Fibroblast of skin of right quadriceps (primary cell): ENCODE measurements at places on chromosomes 12 and 14.

DNA sequence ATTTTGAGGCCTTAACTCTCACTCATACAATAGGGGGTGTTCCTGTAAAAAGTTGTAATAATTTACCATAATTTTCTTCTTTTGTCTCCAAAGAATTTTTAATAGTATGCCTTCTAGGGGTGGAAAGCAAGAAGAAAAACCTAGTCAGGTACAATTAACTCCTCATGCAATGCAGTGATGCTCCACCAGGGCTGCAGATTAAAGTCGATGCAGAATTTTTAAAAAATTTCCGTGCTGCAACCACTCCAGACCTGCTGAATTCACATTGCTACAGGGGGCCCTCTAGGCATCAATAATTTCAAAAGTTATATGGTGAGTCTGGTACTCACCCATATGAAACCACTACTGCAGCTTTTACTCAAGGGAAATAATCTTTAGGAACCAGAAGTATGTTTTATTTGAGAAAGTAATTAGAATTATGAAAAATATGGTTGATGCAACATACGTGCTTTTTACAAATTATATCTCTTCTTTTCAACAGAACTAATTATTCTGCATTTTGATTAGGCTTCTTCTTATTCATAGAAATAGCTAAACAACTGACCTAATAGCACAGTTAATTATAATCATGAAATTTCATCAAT is 353.2 kb downstream of the BCAT1 start:
- no peak for DNase-seq

DNA sequence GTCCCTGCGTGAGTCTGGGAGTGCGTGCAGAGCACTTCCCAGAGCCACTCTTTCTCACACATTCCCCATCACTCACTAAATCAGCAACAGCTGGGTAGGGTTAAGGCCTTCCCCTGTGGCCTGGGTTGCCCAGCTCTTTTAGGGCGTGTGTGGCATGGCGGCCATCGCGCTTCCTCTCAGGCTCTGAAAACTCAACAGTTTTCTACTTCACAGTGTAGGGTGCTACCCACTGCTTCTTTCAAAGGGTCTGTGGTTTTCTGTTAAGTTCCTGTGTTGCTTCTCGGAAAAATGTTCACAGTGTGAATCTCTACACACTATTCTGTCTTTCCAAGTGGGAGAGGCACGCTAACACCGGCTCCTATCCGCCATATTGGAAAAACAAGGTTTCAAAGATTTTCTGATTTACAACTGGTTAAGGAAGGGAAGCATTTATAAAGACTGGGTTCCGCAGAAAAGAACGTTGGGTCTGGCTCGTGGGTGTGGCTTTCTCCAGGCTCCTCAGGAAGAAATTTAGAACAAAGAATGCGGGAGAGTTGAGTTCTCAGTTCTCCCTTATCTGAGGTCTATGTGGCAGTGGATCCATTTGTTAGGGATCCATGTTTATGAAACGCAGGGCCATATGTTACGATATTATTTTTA is 34.9 kb upstream of the AEBP2 start:
- DNase-seq, result no peak

GRCh38 chr12:27064397-27065342 is 17.7 kb downstream of the C12orf71 start:
- DNase-seq, result peak; percentile 23

DNA sequence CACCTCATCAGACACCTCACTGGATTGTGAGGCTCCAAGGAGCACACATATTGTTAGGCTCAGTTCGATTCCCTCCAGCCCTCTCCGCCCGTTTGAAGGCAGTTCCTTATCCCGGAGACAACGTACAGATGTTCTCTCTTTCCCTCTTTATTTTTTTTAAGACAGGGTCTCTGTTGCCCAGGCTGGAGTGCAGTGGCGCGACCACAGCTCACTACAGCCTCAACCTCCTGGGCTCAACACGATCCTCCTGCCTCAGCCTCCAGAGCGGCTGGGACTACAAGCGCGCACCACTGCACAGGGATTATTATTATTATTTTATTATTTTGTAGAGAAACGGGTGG is 718 bp upstream of the TROAP start:
- DNase-seq, result no peak

DNA sequence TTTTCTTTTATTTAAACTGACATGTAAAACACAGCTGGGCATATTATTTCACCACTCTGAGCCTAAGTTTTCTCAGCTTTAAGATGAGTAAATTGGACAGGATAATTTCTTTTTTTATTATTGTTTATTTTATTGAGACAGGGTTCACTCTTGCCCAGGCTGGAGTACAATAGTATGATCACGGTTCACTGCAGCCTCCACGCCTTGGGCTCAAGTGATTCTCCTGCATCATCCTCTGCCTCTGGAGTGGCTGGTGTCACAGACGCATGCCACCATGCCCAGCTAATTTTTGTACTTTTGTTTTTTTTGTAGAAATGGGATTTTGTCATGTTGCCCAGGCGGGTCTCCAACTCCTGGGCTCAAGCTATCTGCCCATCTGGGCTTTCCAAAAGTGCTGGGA is 12.7 kb downstream of the BMAL2 start:
- no peak for DNase-seq

DNA sequence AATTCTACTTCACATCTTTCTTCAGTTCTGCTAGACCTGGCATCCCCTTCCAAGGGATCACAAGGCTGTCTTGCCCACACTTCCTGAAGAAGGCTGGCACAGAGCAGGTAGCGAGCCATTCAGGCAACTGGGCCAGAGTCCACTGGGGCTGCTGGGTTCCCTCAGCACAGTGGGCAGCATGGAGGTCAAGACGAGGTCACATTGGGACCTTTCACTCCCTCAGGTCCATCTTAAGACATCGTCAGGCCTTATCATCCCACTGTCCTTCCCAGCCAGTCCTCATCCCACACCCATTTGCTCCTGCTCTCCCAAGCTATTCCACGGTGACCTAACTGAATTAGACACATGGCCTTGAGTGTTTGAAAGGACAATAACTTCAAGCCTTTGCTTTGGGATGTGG is 143.1 kb upstream of the HIF1A start:
- no peak for DNase-seq

- DNase-seq, result no peak
Measured at GRCh38 chr12:41795910-41796309, 348.8 kb downstream of the GXYLT1 start.

DNA sequence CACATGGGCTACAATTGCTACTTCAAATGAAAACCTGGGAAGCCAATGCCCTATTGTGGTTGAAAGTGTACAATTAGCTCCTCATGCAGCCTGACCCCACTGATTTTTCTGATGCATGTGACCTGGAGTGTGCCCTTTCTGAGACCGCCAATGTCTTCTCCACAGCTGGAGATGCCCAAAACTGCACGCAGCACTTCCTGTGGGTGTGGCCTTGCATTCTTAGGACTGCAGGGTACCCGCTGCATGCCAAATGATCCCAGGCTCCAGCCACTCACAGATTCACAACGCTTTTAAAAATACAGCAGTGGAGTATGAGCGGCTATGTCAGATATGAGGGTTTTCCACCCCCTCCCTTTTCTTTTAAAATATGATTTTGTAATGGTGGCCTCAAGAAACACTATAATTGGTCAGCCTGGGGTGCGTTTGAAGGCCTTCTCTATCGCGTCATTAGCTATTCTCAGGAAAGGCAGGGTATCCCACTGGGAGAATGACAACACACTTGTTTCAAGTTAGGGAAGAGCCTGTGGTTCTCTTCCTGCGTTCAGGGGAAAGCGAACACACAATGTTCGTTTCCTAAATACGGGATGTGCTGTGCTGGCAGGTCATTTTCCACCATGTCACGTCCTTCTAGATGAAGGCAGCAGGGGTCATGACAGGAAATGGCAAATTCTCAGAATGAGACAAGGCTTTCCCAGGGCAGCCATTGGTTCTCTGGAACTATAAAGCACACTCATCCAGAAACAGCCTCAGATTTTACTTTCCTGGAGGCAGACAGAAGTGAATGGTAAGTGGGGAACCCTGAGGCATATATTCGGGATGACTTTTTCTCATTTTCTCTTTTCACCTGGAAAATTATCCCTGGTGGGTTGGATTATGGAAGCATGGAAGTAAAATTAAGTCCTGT is at the start of gene APOLD1:
Gene APOLD1 (plus strand): TSS at position 749 of the 904 bp plus-strand sequence. CDS start 33 bp downstream, at position 782.
- peak; percentile 20 for DNase-seq

GRCh38 chr14:60092526-60092920 is 800 bp downstream of the PCNX4 start:
- DNase-seq, result peak; percentile 47

DNA sequence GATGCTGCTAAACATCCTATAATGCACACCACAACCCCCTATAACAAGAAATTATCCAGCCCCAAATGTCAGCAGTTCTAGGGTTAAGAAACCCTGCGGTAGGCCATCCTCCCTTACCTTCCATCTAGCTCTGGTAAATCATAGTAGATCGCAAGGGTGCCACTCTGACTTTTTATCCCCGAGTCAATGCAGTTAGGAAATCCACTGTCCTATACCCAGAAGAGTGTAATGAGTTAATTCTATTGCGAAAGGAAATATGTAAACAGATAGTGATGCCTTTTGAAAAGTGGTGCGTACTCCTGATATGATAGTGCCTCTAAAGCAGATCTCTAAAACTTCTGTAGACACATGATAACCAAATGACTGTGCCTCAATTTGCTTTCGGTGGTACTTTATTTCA is 29.8 kb downstream of the SCFD1 start:
- DNase-seq, result no peak

- no peak for DNase-seq
Measured at GRCh38 chr12:43988838-43989560, 153.1 kb downstream of the TMEM117 start.

DNA sequence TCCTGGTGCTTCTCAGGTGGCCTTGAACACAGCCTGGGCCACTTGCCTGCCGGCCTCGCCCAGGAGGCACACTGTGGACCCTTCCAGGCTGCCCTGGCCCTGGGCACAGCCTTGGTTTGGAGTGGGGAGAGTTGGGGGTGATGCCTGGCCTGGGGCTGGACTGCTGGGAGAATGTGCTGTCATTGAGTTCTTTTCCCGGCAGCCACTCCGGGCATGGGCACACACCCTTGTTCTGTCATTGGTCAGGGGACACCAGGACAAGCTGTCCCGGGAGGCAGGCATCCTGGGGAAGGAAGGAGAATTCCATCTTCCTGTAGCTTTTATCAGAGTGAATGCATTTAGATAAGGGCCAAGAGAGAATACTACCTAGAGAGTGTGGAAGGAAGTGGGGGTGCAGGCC is 61.8 kb upstream of the RIN3 start:
- DNase-seq, result no peak

- DNase-seq, result no peak
Measured at GRCh38 chr12:30461026-30461615, 234.5 kb downstream of the IPO8 start.

- DNase-seq, result peak; percentile 30
Measured at GRCh38 chr12:27015730-27016076, 1.5 kb upstream of the TM7SF3 start.

- no peak for DNase-seq
Measured at GRCh38 chr12:2609020-2609419, 185.8 kb upstream of the FKBP4 start.

DNA sequence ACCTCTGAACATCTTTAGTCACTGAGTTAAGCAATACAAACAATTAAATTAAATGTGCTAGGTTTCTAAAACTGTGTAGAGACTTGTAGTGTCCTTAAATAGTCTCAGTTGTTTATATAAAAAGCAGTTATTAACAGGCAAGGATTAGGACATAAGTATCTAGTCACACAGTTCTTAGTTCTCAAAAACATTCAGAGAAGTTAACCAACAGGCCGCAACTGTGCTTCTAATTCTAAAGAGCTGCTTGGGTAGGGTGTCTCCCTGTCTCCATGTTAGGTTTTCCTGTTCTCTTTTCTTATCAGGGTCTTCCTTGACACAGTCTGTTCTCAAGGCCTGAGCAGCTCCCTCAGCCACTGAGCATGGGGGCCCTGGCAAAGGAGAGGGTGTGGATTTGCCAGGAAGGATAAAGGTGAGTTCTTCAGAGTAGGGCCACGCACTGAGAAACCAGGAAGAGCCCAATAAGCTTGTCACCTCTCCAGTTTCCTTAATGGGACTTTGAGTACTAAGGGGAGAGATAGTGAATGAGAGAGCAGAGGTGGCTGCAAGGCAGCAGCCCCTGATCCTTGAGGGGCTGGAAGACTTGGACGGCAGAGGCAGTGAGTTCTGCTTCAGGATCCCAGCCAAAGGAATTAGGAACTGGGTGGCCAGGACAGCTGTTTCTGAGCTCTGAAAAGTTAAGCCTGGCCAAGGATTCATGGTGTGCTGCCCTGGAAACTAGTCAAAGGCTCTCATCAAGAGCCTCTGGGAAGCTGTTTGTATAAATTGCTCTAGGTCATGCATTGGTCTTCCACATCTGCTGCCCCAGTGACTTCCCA is 177.3 kb downstream of the MYRFL start:
- no peak for DNase-seq

- DNase-seq, result no peak
Measured at GRCh38 chr12:27852117-27852516, 72.1 kb upstream of the MANSC4 start.

DNA sequence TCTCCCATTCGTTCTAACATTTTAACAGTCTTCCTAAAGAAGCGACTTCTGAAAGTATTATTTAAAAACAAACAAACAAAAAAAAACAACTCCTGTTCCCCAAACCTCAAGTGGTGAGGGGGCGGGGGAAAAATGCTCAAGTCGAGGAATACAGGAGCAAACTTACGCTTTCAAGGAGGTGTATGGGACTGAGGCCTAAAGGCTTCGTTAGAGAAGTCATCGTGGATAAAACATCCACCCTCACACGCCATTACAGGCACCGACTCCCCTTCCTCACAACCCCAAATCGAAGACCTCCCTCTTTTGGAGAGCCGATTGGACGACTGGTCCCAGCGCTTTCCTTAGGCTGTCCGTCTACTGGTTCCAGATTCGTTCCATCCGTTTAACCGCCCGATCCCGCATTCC is 693 bp downstream of the CBX5 start:
- no peak for DNase-seq

DNA sequence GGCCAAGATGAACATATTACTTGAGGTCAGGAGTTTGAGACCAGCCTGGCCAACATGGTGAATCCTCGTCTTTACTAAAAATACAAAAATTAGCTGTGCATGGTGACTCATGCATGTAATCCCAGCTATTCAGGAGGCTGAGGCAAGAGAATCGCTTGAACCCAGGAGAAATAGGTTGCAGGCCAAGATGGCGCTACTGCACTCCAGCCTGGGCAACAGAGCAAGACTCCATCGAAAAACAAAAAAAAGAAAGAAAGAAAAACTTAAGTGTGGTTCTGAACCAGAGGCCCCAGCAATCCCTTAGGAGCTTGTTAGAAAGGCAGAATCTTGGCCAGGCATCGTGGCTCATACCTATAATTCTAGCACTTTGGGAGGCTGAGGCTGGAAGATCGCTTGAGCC is 24.5 kb downstream of the SVOP start:
- DNase-seq, result no peak

DNA sequence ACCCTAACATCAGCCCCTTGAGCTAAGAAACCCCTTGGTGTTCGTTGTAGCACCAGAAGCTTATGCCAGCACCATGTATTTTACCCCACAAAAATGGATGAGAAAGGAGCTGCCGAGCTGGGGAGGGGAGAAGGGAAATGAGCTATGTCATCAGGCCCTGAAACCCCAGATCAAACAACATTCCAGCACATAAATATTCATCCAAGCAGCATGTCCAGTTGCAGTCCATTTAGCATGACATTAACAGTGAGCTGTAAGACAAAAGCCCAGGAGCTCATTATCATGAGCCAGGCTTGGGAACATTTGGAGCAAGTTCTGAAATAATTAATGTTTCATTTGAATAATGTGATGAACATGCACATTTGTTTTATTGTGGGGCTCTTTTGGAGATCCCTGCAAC is 630.1 kb upstream of the TMEM132C start:
- DNase-seq, result no peak
